ENCODE measurements at places on chromosomes 6 and 20. TPM values are rescaled to one million over a fixed set of nuclear protein-coding genes. Genes with fewer than 3 reads are reported as not detected.

GRCh38 chr6:129500958-129501739 lies 208.8 kb downstream of the ARHGAP18 start:
- peak; percentile 97 for DNase-seq

GRCh38 chr20:50848341-50848808 lies 53.5 kb downstream of the BCAS4 start:
- DNase-seq = peak; percentile 39

GRCh38 chr6:117465691-117466090 lies 16.8 kb upstream of the DCBLD1 start:
- DNase-seq = no peak

The GPLD1 gene
- total RNA-seq = 0.97 TPM

The HLA-DMB gene
- not detected for total RNA-seq

The MMP24 gene
- 7.1 TPM for total RNA-seq

The TMEM217 gene
- total RNA-seq = 4.6 TPM

The ULBP2 gene
- total RNA-seq = 23.8 TPM

The SCRT2 gene
- not detected for total RNA-seq
